ENCODE measurements at places on chromosomes 7 and 10.
A peak's percentile ranks its signal among the peaks of the same experiment; 100 is the strongest.

DNA sequence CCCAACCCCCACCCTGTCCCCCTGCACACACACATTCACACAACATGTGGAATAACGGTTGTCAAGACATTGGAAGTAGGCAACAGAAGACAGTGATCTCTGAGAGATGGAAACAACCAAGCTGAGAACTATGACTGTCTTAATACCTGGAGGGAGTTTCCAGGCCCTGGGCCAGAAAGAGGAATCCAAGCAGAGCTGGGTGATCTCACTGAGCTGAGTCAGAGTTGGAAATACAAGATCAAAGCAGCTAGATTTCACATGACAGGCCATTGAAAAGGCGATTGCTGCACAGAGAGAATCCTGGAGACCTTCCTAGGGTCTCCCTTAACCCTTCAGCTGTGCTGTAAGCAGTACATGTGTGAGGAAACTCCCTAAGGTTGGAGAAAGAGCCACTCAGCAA is 165.8 kb upstream of the PRSS1 start:
- DNase-seq: peak; percentile 65

GRCh38 chr7:76400248-76400647 is 9.2 kb downstream of the SSC4D start:
- DNase-seq: no peak

- no peak for DNase-seq
Observed at GRCh38 chr10:57791546-57791945, 476.1 kb downstream of the IPMK start.

DNA sequence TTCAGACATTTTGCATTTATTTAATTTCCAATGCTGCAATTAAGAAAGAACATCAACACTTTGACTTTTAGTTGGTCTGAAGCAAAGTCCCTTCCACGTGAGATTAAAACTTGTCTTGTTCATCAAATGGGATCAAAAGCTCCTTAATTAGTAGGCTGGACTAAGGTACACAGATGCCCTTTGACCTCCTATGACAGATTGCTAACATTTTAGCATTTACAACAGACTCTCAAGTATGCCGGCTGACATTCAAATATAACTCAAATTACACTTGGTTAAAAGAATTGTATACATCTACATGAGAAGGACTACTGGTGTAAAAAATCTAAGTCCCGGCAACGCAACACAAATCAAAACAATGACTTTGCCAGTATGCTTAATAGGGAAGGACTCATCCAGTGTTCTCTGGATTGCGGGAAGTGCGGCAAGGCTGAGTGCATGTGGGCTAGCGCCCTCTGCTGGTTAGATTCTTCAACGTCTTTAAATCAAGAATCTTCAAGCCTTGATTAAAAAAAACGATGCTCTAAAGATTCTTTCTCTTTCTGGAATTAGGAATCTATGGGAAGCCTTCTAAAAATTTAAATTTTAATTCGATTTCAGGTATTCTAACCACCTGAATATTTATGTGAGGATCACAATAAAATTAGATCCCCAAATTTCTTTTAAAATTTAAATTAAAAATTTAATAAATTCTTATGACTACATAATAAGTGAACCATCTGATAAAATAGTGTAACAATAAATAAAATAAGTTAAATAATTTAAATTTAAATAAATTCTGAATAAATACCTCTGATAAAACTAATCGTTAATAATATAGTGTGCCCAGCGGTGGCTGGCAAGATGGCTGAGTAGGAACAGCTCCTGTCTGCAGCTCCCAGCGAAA is 444.7 kb downstream of the DGKB start:
- DNase-seq: peak; percentile 15

- no peak for DNase-seq
Observed at GRCh38 chr10:72626444-72626754, 520 bp upstream of the MICU1 start.

Data from GM04503 (cell line).